ENCODE measurements at places on chromosomes 7 and 10. TPM values are rescaled to one million over a fixed set of nuclear protein-coding genes. Genes with fewer than 3 reads are reported as not detected.

The SMKR1 gene
- 0.49 TPM for total RNA-seq

The IDI2 gene
- total RNA-seq: not detected

The GRID2IP gene
- total RNA-seq: 0.36 TPM

The ERVW-1 gene
- not detected for total RNA-seq

The GPRIN2 gene
- not detected for total RNA-seq

The R3HCC1L gene
- total RNA-seq: 12.7 TPM

The ANKRD61 gene
- total RNA-seq: not detected

The CNNM1 gene
- total RNA-seq: 0.16 TPM

The GPR26 gene
- not detected for total RNA-seq

The GRM3 gene
- not detected for total RNA-seq

The CFAP43 gene
- total RNA-seq: not detected

The STOX1 gene
- total RNA-seq: 0.25 TPM

The ARMH3 gene
- total RNA-seq: 17.7 TPM

GRCh38 chr10:79245539-79246208, 101.6 kb upstream of the PPIF start:
- H3K36me3 ChIP-seq: no peaks in the 10 kb centered on the region
- H3K4me3 ChIP-seq: no peak overlapping the region
- no peak overlapping the region for H3K27ac ChIP-seq

- peaks cover 21% of the 10 kb centered on the region for H3K4me1 ChIP-seq
- H3K27ac ChIP-seq: peak overlapping the region; percentile 44
- no peaks in the 10 kb centered on the region for H3K27me3 ChIP-seq
- H3K36me3 ChIP-seq: no peaks in the 10 kb centered on the region
- DNase-seq: no peak
- no peak overlapping the region for H3K4me3 ChIP-seq
Measured at GRCh38 chr7:91083855-91084644, 180.2 kb upstream of the FZD1 start.

DNA sequence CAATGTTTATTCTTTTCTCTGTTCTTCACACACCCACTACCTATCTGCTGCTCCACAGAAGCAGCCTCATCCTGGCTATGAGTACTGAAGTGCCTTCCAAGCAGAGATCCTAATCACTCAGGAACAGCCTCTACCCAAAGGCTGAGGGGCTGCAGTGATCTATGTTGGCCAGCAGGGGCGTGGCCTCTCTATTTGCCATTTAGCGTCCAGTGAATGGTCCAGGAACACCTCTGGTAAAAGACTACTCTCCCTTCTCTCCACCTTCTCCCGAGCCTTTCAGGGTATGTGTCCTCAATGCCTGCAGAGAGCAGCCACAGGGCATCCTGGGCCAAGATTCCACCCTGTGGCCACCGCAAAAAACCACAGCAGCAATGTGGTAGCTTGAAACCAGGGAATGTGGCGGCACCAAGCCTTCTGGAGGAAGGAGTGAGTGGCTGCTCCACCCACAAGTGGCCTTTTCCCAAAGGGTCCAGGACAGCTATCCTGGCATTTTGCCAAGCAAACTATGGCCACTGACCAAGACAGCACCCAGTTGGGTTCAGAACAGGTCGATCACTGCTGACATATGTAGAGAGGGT, 70.9 kb downstream of the SYPL1 start:
- H3K4me3 ChIP-seq: no peak overlapping the region
- peaks cover 29% of the 10 kb centered on the region for H3K4me1 ChIP-seq
- H3K27me3 ChIP-seq: peaks cover 4% of the 10 kb centered on the region
- no peak for DNase-seq
- H3K27ac ChIP-seq: no peak overlapping the region

GRCh38 chr7:105353752-105354328, 34.9 kb downstream of the SRPK2 start:
- no peaks in the 10 kb centered on the region for H3K27me3 ChIP-seq
- no peaks in the 10 kb centered on the region for H3K36me3 ChIP-seq
- peak overlapping the region; percentile 16 for H3K27ac ChIP-seq
- H3K4me3 ChIP-seq: no peak overlapping the region
- no peak for DNase-seq

DNA sequence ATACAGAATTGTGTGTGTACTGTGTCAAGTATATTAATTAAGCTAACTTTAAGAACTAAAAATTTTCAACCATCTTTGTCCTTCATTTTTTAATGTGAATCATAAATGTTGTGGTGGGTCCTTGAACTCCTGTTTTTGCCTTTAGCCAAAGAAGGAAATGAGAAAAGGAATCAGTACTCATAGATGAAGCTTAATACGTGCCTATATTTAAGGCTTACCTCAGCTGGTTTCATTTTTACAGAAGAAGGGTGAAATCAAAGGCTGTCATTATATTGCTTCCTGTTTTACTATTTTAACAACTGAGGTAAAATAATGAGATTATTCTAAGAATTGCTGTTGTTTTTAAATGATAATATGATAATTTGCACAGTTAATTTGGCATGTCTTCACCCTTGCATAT, 6.3 kb upstream of the SNX13 start:
- no peak overlapping the region for H3K27ac ChIP-seq
- DNase-seq: no peak
- no peaks in the 10 kb centered on the region for H3K36me3 ChIP-seq
- H3K4me3 ChIP-seq: peak overlapping the region; percentile 19

GRCh38 chr10:124324451-124324850, 94.3 kb downstream of the OAT start:
- no peak for DNase-seq
- H3K4me1 ChIP-seq: no peaks in the 10 kb centered on the region
- no peak overlapping the region for H3K27ac ChIP-seq

- no peak for DNase-seq
Measured at GRCh38 chr10:78451592-78451991, 417.9 kb downstream of the RPS24 start.

DNA sequence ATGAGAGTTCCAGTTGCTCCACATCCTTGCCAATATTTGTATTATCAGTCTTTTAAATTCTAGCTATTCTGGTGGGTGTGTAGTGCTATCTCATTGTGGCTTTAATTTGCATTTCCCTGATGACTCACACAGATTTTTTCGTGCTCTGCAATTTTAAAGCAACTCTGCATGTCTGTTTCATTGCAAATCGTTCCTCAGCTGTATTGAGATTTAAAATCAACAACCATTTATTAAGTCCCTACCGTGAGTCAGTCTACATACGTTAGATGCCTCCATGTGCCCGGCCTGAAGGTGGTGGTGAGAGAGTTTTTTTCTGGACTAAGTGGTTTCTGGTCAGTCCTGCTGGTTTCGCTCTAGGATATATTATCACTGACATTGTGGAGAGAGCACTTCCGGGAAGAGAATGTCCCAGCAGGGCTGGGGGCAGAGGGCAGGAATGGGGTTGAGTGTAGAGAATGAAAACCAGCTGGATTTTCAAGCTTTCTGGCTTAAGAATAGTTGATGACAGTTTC, 8.4 kb upstream of the HYCC1 start:
- no peak overlapping the region for H3K27ac ChIP-seq
- no peak for DNase-seq
- no peaks in the 10 kb centered on the region for H3K36me3 ChIP-seq
- no peak overlapping the region for H3K4me3 ChIP-seq
- H3K27me3 ChIP-seq: no peaks in the 10 kb centered on the region

DNA sequence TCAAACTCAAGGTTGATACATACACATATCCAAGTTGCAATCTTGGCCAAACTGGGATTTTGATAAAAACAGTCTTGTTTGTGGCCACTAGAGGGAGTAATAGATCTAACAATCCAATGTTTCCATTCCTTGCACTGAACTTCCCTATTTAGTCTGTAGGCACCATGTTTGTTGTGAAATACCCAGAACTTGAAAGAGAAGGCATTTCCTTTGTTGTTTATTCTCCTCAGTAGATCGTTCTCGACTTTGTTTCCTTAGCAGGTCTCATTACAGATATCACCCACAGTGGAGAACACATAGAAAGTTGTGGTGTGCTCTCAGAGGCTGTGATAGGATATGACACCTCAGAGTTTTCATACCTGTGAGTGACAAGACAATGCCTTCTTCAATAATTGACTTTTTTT, 70.3 kb upstream of the MXI1 start:
- H3K27me3 ChIP-seq: no peaks in the 10 kb centered on the region
- peak; percentile 79 for DNase-seq
- H3K27ac ChIP-seq: no peak overlapping the region
- no peak overlapping the region for H3K4me3 ChIP-seq

DNA sequence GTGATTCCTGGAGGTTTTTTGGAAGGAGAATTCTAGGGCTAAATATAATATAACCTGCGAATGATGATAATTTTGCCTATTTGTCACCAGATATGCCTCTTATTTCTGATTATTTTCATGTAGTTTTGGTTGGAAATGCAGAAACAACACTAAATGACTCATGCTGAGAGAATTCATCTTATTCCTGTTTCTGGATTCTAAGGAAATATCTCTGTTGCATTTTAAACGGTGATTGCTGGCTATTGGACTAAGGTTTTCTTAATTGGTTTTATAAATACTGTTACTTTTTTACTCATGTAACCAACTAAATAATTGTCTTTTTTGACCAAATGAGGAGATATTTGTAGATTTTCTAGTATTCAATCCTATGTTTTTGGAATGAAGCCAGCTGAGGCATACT, 204.9 kb upstream of the NPSR1 start:
- no peak for DNase-seq
- no peak overlapping the region for H3K27ac ChIP-seq
- no peaks in the 10 kb centered on the region for H3K36me3 ChIP-seq
- no peaks in the 10 kb centered on the region for H3K27me3 ChIP-seq

DNA sequence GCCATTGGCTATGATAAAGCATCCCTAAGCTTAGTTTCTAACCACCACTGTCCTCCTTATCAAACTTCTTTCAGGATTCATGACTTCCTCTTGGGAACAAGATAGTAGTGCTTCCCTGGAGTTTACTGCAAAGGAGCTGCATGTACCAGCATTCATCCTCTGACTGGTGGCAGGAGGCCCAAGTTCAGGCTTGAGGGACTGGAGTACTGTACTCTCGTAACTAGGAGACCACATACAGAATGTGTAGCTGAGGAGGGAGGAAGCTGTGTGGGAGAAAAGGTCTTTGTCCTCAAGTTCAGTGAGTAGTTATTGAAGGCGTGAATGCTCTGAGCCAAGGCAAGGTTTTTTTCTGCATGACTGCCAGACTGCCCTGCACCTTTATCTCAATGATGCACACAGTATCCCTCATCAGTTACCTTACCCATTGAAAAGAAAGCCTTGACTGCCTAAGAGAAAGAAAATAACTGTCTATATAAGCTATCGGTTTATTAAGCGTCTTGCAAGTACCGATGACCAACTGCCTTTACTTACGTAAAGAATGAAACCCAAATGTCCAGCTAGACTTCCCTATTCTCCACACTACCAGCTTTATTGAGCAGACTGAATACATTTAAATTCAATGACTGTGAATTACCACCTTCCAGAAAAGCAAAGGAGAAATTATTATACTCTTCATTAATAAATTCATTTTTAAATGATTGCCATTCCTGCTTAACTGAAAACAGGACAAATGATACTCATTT, 12.8 kb downstream of the SCRN1 start:
- H3K36me3 ChIP-seq: no peaks in the 10 kb centered on the region
- DNase-seq: no peak
- no peak overlapping the region for H3K27ac ChIP-seq

GRCh38 chr10:509361-510102, 179.9 kb downstream of the DIP2C start:
- H3K36me3 ChIP-seq: no peaks in the 10 kb centered on the region
- DNase-seq: no peak
- peaks cover 4% of the 10 kb centered on the region for H3K27me3 ChIP-seq

DNA sequence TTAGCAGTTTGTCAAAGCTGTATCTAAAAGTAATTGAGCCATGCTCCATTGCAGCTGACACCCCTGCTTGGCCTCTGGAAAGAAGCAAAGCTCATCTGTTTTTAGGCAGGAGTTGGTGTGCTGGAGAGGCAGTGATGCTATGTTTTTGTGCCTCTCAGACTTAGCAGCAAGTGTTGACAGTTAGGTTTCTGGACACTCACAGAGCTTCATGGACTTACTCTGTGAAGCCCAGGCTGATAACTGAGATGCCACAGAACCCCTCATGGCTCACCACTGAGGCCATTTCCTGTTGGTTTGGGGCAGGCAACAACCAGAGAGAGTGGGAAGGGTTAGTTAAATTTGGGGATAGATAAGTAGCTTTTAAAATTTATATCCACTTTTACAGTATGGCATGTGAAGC, 59.8 kb downstream of the BTAF1 start:
- no peak for DNase-seq
- H3K27me3 ChIP-seq: no peaks in the 10 kb centered on the region
- H3K27ac ChIP-seq: no peak overlapping the region
- no peaks in the 10 kb centered on the region for H3K4me1 ChIP-seq
- H3K4me3 ChIP-seq: no peak overlapping the region

- peaks cover 48% of the 10 kb centered on the region for H3K27me3 ChIP-seq
- H3K36me3 ChIP-seq: no peaks in the 10 kb centered on the region
- peaks cover 18% of the 10 kb centered on the region for H3K4me1 ChIP-seq
- no peak overlapping the region for H3K27ac ChIP-seq
- no peak for DNase-seq
Measured at GRCh38 chr10:111072232-111072631, 4.6 kb upstream of the ADRA2A start.

DNA sequence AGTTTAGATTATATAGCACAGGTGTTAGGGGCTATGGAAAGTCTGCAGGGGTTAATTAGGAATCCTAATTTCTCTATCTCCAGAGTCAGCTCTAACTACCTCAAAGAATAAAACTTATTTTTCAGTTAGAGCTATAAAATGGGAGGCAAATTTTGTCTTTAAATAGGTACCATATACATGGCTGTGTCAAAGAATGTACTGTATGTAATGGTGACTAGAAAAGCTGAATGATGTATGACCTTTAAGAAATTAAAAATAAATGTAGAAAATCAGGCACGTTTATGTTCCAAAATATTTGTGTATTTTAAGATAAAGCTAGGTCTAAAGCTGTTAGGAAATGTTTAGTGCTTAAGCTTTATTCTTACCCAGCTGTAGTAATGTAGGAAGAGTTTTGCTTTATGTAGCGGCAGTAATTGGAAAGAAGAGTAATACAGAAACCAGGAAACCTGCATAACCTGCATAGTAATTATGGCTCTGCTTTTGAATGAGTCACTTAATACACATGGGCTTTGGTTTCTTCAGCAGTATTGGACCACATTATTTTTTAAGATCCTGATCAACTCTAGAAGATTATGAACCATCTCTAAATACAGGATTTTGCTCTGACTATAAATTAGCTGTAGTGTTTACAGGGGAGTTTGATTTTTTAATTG, 85.0 kb downstream of the KMT2E start:
- H3K27ac ChIP-seq: no peak overlapping the region
- no peaks in the 10 kb centered on the region for H3K4me1 ChIP-seq
- peaks cover 78% of the 10 kb centered on the region for H3K36me3 ChIP-seq
- no peak for DNase-seq
- no peaks in the 10 kb centered on the region for H3K27me3 ChIP-seq
- no peak overlapping the region for H3K4me3 ChIP-seq

- H3K4me1 ChIP-seq: no peaks in the 10 kb centered on the region
- DNase-seq: no peak
- H3K4me3 ChIP-seq: no peak overlapping the region
Measured at GRCh38 chr10:11081408-11081807, 63.7 kb downstream of the CELF2 start.
